ENCODE measurements at places on chromosomes 3 and 15.
A peak's percentile ranks its signal among the peaks of the same experiment; 100 is the strongest.

DNA sequence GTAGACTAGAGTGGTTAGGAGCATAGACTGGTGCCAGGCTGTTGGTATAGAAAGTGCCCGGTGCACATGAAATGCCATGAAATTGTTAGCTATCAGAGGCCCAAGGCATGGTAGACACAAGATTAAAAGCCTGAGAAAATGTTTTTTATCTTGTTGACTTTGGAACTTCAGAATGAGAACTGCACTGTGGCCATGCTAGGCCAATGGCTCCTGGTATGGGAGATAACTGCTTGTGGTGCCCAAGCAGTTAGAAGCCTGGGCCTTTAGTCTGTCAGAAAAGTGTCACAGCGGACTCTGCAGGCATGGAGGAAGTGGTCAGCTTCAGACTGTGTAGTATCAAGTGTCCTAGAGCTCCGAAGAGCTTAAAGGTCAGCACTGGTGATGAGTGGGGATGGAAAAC, 11.9 kb downstream of the FYCO1 start:
- no peak for DNase-seq

DNA sequence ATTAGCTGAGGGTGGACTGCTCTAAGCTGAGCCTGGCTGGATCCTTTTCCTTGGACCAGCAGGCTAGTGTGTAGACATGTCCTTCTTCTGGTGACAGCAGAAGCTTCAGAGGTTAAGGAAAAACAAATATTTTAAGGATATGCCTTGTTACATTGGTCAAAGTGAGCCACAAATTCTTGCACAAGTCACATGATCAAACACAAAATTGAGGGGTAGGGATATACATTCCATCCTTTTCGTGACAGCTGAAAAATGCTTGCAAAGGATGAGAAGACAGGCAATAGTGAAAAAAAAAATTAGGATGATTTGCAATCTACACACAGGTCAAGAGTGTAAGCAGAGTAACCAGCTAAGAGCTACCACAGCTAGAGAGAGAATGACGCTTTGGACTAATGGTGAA, 21.1 kb upstream of the OXTR start:
- no peak for DNase-seq

- no peak for DNase-seq
Observed at GRCh38 chr3:65597952-65598413, 440.7 kb downstream of the MAGI1 start.

DNA sequence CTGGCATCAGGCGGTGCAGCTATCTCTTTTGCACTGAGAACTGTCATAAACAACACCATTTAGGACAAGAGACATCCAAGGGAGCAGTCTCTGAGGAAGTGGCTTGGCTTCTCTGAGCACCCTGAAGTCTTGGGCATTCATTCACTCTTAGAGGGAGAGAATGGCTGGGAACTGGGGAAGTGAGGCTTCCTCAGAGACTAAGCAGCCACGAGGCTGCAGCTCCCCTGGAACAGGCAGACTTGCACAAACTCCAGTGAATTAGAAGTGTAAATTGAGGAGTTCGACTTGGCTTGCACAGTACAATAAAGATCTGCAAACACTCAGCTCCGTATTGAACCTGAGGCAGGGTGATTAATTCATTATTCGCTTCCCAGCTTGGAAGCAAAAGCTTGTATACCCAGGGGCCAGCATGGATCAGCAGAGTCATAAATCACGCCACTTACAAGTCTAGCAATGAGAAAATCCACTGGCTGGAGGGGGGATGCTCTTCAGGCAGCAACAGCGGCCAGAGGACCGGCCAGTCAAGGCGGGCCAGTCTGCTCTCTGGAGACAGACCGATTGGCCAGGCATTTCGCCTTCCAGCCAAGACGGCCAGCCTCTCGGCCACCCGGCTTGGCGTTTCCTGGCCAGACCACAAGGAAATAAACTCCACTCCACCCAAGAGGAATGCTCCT, 118.8 kb upstream of the ADPGK start:
- no peak for DNase-seq

- DNase-seq = no peak
Observed at GRCh38 chr3:175670557-175670956, 811.4 kb downstream of the NAALADL2 start.

- no peak for DNase-seq
Observed at GRCh38 chr3:24196526-24196925, 251.4 kb downstream of the NR1D2 start.

DNA sequence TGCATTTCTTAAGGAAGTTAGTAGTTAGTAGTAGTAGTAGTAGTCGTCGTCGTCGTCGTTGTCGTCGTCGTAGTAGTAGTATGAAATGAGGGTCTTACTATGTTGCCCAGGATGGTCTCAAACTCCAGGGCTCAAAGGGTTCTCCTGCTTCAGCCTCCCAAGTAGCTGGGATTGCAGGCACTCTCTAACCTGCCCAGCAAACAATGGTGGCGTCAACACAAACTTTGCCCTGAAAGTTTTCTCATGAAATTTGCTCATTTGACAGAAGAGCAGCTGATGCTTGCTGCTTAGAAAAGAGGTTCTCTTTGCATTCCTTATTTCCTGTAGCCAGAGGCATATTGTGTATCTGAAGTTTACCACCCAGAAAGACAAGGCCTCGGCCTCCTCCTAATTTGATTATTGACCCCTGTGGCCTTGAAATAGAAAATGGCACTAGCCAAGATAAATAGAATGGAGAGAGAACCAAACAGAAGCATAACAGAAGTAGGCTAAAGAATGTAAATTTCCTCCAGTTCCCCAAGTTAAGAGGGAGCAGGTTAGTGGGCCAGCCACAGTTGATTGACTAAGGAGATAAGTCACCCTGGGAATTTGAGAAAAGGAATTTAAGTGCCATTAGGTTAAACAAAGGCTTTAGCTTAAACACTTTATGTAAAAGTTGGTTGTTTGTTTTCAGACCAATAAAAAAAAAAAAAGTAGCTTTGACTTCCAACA, 166.2 kb upstream of the ROBO2 start:
- no peak for DNase-seq

- DNase-seq = no peak
Observed at GRCh38 chr15:100572362-100572983, 29.5 kb downstream of the LINS1 start.

GRCh38 chr3:82044930-82045705, 283.7 kb upstream of the GBE1 start:
- DNase-seq = no peak

- no peak for DNase-seq
Observed at GRCh38 chr15:23073890-23074646, 34.7 kb upstream of the TUBGCP5 start.

DNA sequence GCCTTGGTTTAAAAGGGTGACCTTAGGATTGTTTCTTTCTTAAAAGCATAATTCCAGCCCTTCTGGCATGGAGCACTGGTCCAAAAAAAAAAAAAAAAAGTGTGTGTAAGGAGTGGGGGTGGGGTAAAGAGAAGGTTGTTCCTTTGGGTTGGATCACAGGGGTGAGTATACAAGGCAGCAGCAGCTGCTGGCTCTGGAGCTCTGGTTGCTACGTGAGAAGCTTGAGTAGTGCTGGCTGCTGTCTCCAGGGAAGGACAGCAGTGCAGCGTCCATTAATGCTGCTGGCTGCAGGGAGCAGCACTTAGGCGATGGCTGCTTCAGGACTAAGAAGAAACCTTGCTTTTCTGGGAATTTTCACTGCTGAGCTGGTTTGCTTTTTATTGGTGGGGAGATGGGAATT, 2.3 kb downstream of the SETD5 start:
- DNase-seq = peak; percentile 75

Measured in brain pericyte (primary cell).